ENCODE measurements at places on chromosomes 7 and 10.

DNA sequence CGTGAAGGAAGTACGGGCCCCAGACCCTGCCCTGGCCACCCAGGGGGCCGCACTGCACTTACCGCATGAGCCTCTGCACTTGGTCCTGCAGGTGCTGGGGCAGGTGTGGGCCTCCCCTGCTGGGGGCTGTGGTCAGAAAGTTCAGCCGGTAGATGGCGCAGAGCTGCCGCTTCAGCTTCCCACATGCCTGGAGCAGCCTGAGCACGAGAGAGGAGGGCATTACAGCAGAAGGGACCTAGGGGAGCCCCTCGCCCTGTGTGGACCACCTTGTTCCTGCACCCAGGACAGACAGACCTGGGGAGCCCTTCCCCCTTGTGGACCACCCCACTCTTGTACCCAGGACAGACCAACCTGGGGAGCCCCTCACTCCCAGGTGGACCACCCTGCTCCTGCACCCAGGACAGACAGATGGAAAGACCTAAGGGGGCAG, 8.7 kb upstream of the PYROXD2 start:
- DNase-seq: no peak
- H3K27ac ChIP-seq: no peak overlapping the region
- H3K36me3 ChIP-seq: peaks cover 93% of the 10 kb centered on the region
- H3K4me1 ChIP-seq: no peaks in the 10 kb centered on the region

DNA sequence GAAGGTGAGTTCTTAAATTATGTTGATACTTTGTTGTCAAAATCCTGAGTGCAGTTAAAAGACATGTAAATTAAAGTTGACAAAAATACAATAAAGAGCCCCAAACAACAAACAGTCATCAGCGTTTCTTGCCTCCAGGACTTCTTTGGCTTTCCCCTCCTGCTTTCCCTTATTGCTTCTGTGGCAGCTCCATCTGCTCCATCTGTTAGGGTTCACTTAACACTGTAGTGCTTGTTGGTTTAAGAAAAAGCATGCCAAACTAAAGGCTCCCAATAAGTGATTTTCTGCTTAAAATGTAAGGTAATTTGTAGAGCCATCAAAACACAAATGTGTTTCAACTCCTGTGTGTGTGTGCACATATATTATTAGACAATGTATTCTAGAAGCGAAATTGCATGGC, 254.3 kb upstream of the GNAI1 start:
- H3K27me3 ChIP-seq: no peaks in the 10 kb centered on the region
- H3K36me3 ChIP-seq: no peaks in the 10 kb centered on the region
- no peak overlapping the region for H3K27ac ChIP-seq

DNA sequence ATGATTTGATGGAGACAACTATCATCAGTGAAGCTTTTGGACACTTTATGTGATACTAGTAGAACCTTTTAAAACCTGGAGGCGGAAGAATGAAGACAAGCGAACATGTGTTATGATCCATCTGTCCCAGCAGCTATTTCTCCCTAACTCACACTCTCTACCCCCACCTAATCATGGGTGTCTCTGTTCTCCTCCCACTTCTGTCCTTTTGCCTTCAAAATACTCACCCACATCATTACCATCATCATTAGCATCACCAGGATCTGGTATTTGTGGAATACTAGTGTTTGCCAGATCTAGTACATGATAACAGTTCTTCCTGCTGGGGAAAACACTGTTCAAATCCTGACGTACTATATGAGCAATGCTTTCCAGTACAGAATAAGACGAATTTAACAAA, 287.7 kb downstream of the DOCK4 start:
- no peak overlapping the region for H3K27ac ChIP-seq
- no peaks in the 10 kb centered on the region for H3K27me3 ChIP-seq
- no peak overlapping the region for H3K4me3 ChIP-seq
- peaks cover 29% of the 10 kb centered on the region for H3K36me3 ChIP-seq

GRCh38 chr7:142534726-142535122, 214.5 kb upstream of the PRSS1 start:
- H3K4me1 ChIP-seq: no peaks in the 10 kb centered on the region
- H3K4me3 ChIP-seq: no peak overlapping the region
- H3K27me3 ChIP-seq: no peaks in the 10 kb centered on the region
- no peak for DNase-seq
- H3K27ac ChIP-seq: no peak overlapping the region

DNA sequence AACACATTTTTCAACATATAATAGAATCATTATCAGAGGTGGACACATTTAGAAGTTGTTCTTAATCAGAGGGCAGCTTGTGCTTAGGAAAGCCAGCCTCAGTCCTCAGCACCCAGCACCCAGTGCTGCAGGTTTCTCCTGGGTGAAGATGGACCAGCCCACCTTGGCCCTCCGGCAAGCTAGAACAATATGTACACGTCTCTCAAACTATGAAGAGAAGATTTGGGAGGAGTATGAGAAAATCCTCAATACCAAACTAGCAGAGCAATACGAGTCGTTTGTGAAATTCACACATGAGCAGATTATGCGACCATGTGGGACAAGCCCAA, 13.5 kb upstream of the RALA start:
- peak overlapping the region; percentile 47 for H3K4me3 ChIP-seq
- H3K36me3 ChIP-seq: no peaks in the 10 kb centered on the region
- H3K27ac ChIP-seq: peak overlapping the region; percentile 87
- no peak for DNase-seq
- no peaks in the 10 kb centered on the region for H3K27me3 ChIP-seq

- no peaks in the 10 kb centered on the region for H3K27me3 ChIP-seq
- no peaks in the 10 kb centered on the region for H3K4me1 ChIP-seq
- H3K4me3 ChIP-seq: no peak overlapping the region
- no peak for DNase-seq
- no peak overlapping the region for H3K27ac ChIP-seq
- no peaks in the 10 kb centered on the region for H3K36me3 ChIP-seq
These were observed 133.3 kb upstream of the LAMB4 start for GRCh38 chr7:108263425-108263824.

GRCh38 chr10:120492346-120492745, 35.3 kb downstream of the PLPP4 start:
- H3K4me1 ChIP-seq: no peaks in the 10 kb centered on the region
- no peak overlapping the region for H3K27ac ChIP-seq
- no peak overlapping the region for H3K4me3 ChIP-seq
- DNase-seq: no peak
- peaks cover 4% of the 10 kb centered on the region for H3K27me3 ChIP-seq

DNA sequence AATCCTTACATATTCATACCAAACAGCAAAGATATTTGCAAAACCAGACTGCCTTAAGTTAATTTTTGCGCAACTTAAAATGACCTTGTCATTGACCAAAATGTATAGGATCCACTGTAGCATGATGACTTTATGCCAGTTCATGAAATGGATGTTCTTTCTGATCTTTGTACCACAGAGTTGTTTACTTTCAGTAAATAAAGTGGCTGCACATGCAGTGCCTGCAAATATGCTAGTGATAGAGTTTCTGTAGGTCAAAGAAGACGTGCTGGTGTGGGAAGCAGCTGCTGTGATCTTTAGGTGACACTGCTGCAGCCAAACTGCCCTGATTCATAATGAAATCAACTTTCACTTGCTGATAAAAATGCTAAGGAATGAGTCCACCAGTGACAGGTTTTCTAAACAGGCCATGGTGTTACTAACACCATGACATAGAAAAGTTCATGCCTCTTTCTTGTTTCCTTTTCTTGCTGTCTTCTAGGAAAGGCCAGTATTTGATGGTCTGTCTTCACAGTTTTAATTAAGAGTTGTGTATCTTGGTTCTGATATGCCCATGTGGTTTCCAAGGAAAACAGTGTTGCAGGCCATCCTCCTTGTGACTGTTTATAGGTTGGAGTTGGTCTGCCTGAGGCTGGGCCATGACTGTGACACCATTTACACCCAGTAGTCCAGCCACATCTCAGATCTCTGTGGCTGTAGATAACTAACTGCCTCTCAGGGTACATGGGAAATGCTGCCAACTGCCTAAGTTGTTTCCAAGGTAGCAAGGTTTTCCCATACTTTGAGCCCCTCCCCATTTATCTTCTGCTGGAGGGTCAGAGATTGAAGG, 62.5 kb downstream of the INSYN2A start:
- H3K4me3 ChIP-seq: no peak overlapping the region
- H3K27me3 ChIP-seq: no peaks in the 10 kb centered on the region
- peaks cover 22% of the 10 kb centered on the region for H3K36me3 ChIP-seq
- DNase-seq: no peak

- H3K36me3 ChIP-seq: no peaks in the 10 kb centered on the region
- H3K4me1 ChIP-seq: no peaks in the 10 kb centered on the region
- DNase-seq: no peak
- no peak overlapping the region for H3K27ac ChIP-seq
- no peaks in the 10 kb centered on the region for H3K27me3 ChIP-seq
These were observed 205.5 kb downstream of the SEMA3D start for GRCh38 chr7:84981055-84981976.

GRCh38 chr7:36949711-36950600, 225.7 kb upstream of the AOAH start:
- H3K36me3 ChIP-seq: no peaks in the 10 kb centered on the region
- H3K27me3 ChIP-seq: no peaks in the 10 kb centered on the region
- DNase-seq: no peak

DNA sequence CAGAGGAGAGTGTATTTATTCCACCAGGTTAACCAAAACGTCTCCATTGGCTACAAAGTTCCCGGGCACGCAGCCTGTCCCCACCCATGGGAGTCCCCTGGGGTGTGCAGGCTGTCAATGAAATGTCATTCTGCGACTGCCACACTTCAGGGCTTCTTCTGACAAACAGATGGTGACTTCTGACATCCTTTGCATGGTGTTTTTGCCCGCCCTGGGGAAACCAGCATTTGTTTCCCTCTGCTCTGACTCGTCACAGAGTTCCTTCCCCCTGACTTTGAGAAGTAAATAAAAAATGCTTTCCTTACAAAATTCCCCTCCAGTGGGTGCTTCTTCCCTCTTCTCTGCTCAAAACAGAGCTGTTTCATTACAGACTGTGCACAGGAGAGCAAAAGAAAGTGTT, 38.2 kb downstream of the TNS3 start:
- no peak overlapping the region for H3K4me3 ChIP-seq
- no peaks in the 10 kb centered on the region for H3K27me3 ChIP-seq

GRCh38 chr10:44016589-44017482, 368.1 kb downstream of the CXCL12 start:
- no peaks in the 10 kb centered on the region for H3K27me3 ChIP-seq
- H3K36me3 ChIP-seq: no peaks in the 10 kb centered on the region
- DNase-seq: no peak
- no peak overlapping the region for H3K4me3 ChIP-seq

GRCh38 chr7:135575296-135575695, 17.6 kb downstream of the NUP205 start:
- no peak for DNase-seq
- no peaks in the 10 kb centered on the region for H3K4me1 ChIP-seq
- H3K27me3 ChIP-seq: no peaks in the 10 kb centered on the region

DNA sequence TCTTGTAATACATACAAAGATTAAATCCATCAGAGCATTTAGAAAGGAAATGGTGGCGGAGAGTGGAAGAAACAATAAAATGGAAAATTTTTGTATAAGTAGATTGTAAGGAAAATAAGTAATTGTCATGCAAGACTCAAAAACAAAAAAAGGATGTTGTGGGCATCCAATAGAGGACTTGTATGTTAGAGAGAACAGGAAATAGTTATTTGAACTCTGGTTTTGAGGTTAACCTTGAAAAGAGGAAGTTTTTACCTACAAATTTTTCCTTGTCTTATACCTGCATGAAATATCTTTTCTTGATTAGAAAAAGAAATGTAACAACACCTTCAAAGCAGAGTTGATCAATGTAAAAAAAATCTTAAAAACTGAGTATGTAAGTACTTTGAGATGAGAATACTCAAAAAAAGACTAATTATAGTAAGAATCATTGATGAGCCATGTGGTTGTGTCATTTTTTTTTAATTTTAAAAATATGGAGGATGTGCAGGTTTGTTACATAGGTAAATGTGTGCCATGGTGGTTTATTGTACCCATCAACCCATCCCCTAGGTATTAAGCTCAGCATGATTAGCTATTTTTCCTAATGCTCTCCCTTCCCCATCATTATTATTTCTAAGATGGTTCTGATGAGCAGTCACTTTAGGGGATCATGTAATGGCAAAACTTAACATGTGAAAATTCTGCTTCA, 11.9 kb downstream of the TMEM106B start:
- no peak overlapping the region for H3K27ac ChIP-seq
- no peaks in the 10 kb centered on the region for H3K4me1 ChIP-seq
- H3K4me3 ChIP-seq: no peak overlapping the region
- H3K27me3 ChIP-seq: no peaks in the 10 kb centered on the region

- no peak for DNase-seq
- H3K36me3 ChIP-seq: peaks cover 17% of the 10 kb centered on the region
- H3K4me1 ChIP-seq: peaks cover 46% of the 10 kb centered on the region
- H3K27me3 ChIP-seq: no peaks in the 10 kb centered on the region
- no peak overlapping the region for H3K4me3 ChIP-seq
- peak overlapping the region; percentile 9 for H3K27ac ChIP-seq
These were observed 54.2 kb upstream of the SVIL start for GRCh38 chr10:29689001-29689400.

- H3K27me3 ChIP-seq: no peaks in the 10 kb centered on the region
- peaks cover 38% of the 10 kb centered on the region for H3K4me1 ChIP-seq
- DNase-seq: no peak
These were observed 3.5 kb downstream of the NOS3 start for GRCh38 chr7:150994141-150994837.

DNA sequence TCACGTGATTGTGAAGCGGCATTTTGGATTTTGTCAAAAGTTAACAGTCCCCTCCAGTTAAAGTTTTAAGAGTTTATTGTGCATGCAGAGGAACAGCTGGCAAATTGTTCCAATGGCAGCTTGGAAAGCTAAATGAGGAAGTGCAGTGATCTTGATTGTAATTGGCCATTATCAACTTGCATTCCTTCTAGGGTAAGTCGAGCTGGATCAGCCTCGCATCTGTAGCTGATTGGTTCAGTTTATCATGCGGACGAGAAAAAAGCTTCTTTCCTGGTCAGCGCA, 566 bp downstream of the ZNF789 start:
- H3K4me3 ChIP-seq: peak overlapping the region; percentile 88
- no peaks in the 10 kb centered on the region for H3K27me3 ChIP-seq
- H3K36me3 ChIP-seq: peaks cover 9% of the 10 kb centered on the region
- DNase-seq: peak; percentile 24

GRCh38 chr10:4653160-4653559, 172.8 kb upstream of the AKR1E2 start:
- H3K4me3 ChIP-seq: no peak overlapping the region
- H3K27me3 ChIP-seq: no peaks in the 10 kb centered on the region
- peaks cover 24% of the 10 kb centered on the region for H3K4me1 ChIP-seq

- no peak overlapping the region for H3K27ac ChIP-seq
- DNase-seq: no peak
- no peaks in the 10 kb centered on the region for H3K4me1 ChIP-seq
- no peaks in the 10 kb centered on the region for H3K27me3 ChIP-seq
- no peak overlapping the region for H3K4me3 ChIP-seq
These were observed 603.9 kb downstream of the PTPRN2 start for GRCh38 chr7:157983502-157984422.

- no peaks in the 10 kb centered on the region for H3K4me1 ChIP-seq
- H3K27me3 ChIP-seq: no peaks in the 10 kb centered on the region
- no peak overlapping the region for H3K4me3 ChIP-seq
- no peak for DNase-seq
- no peak overlapping the region for H3K27ac ChIP-seq
These were observed 203.1 kb downstream of the ZMYND11 start for GRCh38 chr10:338171-339037.

GRCh38 chr10:79188154-79188965, 119.6 kb downstream of the ZMIZ1 start:
- no peak overlapping the region for H3K4me3 ChIP-seq
- peaks cover 11% of the 10 kb centered on the region for H3K36me3 ChIP-seq
- no peak for DNase-seq
- peak overlapping the region; percentile 41 for H3K27ac ChIP-seq
- H3K27me3 ChIP-seq: no peaks in the 10 kb centered on the region
- peaks cover 99% of the 10 kb centered on the region for H3K4me1 ChIP-seq

- no peak overlapping the region for H3K27ac ChIP-seq
- no peak for DNase-seq
- H3K36me3 ChIP-seq: no peaks in the 10 kb centered on the region
- peaks cover 8% of the 10 kb centered on the region for H3K27me3 ChIP-seq
- no peaks in the 10 kb centered on the region for H3K4me1 ChIP-seq
These were observed 8.4 kb upstream of the LYZL1 start for GRCh38 chr10:29280488-29280840.
